ENCODE measurements at places on chromosomes 2 and 18.

DNA sequence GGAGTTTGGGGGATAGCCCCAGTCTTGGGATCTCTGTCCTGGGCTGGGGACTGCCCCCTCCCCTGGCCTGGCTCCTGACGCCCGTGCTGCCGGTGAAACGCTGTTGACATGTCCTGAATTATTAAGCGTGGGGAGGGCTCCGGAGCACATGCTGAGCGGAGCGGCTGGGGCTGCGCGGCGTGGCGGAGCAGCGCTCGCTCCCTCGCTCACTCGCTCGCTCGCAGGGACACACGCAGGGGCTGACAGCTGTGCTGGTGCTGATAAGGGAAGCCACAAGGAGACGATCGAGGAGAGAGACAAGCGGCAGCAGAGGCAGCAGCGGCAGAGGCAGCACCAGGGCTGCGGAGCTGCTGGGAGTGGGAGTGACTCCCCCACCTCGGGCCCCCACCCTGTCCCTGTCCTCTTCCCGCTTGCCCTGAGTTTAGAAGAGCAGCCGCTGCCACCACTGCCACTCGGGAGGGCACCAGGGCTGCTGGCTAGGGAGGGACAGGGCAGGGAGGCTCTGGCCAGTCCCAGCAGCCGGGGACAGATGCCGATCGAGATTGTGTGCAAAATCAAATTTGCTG lies at the start of gene ASIC4:
Gene ASIC4 (plus strand): TSS at position 287 of the 566 bp plus-strand sequence. CDS start 243 bp downstream, at position 530.
- DNase-seq: peak; percentile 86

GRCh38 chr2:134669731-134670669 lies 48.8 kb downstream of the TMEM163 start:
- no peak for DNase-seq

GRCh38 chr18:62590799-62591590 lies 68.2 kb downstream of the ZCCHC2 start:
- no peak for DNase-seq

DNA sequence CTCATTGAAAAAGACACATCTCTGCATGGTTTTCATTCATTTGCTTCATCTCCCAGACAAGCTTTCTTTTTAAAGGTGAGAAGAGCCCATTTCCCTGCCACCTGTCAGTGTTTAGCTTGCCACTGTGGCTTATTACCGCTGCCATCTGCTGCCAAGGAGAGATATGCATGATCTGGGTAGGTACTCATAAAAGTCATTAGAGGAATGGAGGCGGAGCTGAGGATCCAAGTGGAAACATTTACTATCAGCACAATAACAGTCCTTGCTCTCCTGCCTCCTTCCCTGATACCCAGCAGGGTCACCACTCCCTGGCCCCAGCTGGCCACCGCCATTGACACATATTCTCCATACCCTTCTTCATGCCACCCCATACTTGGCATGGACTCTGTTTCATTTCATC lies 390.4 kb downstream of the TSN start:
- peak; percentile 51 for DNase-seq

GRCh38 chr2:217902379-217903141 lies 100.2 kb downstream of the TNS1 start:
- no peak for DNase-seq

GRCh38 chr18:55248495-55248894 lies 289.2 kb upstream of the CCDC68 start:
- DNase-seq: no peak

GRCh38 chr18:47160256-47160655 lies 10.0 kb upstream of the HDHD2 start:
- DNase-seq: no peak

- no peak for DNase-seq
Observed at GRCh38 chr18:76741346-76741745, 81.0 kb upstream of the ZNF236 start.

- DNase-seq: no peak
Observed at GRCh38 chr2:113230531-113230930, 48.2 kb downstream of the PAX8 start.

GRCh38 chr18:45024357-45025088 lies 343.8 kb downstream of the SETBP1 start:
- peak; percentile 44 for DNase-seq

DNA sequence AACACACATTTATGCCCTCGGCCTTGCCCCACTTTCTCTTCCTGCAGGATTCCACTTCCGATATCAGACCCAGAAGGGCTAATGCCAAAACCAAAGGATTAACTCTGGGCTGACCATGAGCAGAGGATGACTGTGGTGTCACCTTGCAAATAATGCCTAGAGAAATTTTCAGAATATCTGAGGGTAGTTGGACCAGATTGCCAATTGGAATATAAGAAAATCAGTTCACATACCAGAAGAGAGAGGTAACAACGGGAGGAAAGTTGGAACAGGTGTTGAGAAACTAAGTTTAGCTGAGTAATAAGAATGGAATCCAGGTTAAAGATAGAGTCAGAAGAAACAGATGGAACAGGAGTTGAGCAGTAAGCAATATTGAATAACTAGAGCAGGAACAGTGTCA lies 232.7 kb upstream of the UBE2E3 start:
- DNase-seq: no peak

DNA sequence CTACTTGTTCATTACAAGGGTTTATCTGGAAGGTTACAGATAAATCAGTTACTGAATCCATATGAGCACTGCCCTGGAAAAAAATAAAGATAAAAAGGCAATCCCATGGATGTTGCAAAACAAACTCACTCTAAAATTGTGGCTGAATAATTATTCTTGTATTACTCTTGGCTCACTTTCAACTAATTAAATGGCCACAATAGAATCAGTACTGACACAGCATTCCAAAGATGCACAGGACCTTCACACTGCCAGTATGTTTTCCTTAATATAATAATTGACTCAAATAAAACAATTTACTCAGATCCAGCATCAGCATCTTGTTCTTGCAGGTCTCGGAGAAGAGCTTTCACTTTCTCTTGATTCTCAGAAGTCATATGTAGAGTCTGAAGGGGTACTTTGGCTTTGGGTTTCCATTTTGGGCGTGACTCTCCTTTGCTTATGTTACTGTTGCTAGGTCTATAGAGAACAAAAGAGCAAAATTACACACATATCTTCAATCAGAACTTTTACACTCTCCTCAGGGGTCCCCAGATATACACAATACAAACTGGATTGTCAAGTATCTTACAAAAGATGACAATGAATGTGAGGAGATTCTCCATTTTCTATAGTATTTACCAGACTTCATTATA lies 12.6 kb downstream of the DHX57 start:
- no peak for DNase-seq

DNA sequence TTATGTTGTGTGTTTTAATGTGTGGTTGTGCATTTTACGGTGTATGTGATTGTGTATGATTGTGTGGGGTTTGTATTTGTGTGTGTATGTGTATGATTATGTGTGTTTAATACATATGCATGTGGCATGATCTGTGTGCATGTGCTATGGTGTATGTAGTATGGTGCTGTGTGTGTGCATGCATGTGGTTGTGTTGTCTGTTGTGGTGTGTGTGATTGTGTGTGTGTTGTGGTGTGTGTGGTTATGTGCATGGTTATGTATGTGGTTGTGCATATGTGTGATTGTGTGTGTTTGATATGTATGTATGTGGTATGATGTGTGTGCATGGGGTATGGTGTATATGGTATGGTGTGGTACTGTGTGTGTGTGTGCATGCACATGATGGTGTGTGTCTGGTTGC lies 148.1 kb upstream of the AGAP1 start:
- no peak for DNase-seq

DNA sequence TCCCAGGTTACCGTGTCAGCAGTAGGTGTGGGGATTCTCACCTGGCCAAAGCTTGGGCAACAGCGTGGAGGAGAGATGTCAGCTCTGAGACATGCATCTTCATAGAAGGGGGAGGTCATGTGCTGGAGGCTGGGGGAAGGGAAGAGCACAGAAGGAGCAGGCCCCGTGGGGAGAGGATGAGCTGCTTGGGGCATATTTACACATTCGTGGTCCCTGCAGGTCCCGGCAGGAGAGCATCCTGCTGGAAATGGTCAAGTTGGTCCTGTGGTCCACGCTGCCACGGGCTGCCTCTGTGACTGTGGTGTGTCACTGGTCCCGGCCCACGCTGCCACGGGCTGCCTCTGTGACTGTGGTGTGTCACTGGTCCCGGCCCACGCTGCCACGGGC lies 195.1 kb upstream of the TWIST2 start:
- DNase-seq: no peak

GRCh38 chr2:47344890-47345589 lies 57.9 kb upstream of the MSH2 start:
- DNase-seq: peak; percentile 99

DNA sequence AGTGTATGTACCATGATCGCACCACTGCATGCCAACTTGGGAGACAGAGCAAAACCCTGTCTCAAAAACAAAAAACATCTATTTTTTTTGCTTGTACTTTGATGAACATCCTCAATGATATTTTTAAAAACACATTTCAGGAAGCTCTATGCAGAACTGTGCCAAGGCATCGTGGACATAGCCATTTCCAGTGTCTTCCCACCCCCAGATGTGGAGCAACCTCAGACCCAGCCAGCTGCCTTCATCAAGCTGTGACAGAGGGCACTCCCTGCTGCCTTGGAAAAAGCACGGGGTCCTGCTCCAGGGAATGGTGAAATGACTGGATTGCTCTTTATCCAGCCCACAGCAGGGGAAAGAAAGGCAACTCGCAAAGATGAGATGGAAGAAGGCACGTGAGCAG lies 13.7 kb upstream of the POLR1B start:
- no peak for DNase-seq

Measured in NCI-H82 (cell line).